ENCODE measurements at places on chromosomes 6 and 20.

GRCh38 chr6:31464252-31465184 is 33.4 kb upstream of the MICB start:
- no peak for DNase-seq

DNA sequence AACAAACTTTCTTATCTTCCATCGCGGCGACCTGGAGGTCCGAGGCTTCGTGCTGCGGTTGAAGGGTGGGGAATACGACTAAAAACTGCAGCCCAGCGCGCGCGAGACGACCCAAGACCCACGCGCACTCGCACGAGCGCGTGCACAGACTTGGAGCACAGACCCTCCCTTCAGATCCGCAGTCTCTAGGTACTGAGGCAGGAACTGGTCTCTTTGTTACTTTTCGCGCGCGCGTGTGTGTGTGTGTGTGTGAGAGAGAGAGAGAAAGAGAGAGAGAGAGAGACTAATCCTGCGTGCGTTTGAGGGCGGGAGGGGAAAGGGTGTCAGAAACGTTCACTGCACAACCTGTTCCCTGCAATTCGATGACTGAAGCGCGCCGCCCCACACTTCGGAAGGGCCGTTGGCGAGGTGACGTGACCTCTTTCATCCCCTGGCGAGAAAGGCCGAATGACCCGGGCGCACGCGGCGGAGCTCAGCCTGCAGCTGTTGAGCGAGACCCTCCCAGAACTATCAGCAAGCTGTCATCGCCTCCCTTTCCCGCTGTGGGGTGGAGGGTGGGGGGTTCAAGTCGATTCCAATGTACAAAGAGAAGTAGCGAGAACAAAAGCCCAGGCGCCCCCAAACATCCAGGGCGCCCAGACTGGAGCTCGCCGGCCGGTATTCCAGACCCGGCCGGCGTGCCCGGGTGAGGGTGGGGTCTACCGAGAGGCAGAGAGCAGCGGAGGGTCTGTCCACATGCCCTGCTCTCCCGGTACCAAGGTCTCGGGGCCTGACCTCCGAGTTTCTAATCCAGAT is 1.5 kb upstream of the TUBB2B start:
- peak; percentile 49 for DNase-seq

GRCh38 chr6:166620478-166621113 is 6.5 kb downstream of the RPS6KA2 start:
- DNase-seq, result no peak

DNA sequence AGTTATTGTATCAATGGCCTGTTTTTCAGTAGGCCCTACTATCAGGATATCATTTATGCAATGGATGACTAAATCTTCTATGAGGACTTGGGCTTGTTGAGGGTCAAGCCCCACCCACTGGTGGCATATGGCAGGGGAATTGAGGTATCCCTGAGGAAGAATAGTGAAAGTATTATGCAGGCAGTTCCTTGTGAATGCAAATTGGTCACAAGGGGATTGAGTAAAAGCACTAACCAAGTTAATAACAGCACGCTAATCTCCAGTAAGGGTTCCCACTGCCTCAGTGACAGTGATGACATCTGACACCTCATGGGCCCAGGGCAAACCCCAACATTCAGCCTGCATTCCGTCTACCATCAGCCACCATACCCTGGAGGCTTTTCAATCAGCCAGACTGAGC is 14.9 kb downstream of the BPIFA1 start:
- DNase-seq, result no peak

GRCh38 chr6:107230024-107230423 is 114.7 kb upstream of the BEND3 start:
- no peak for DNase-seq
